ENCODE measurements at places on chromosomes 2 and 18.

GRCh38 chr2:25198209-25198525 is 29.8 kb upstream of the POMC start:
- no peak overlapping the region for H3K4me3 ChIP-seq
- no peak overlapping the region for H3K27ac ChIP-seq
- no peak for DNase-seq
- H3K4me1 ChIP-seq = peaks cover 15% of the 10 kb centered on the region
- H3K27me3 ChIP-seq = peaks cover 5% of the 10 kb centered on the region

DNA sequence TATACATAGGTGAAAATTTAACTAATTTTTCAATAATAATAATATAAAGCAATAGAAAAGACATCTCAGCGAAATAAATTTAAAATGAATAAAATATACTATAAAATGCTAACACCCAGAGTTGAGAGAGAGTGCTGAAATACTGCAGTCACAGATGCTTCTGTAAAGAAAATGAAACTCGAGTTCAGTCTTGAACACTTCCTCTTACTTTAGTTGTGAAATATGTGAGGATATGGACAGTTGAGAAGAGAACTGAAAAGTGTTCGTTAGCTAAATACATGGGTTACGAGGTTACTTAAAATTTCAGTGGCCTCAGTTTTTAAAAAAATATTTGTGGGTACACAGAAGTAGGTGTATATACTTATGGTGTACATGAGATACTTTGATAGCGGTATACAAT is 106.8 kb downstream of the DNAH7 start:
- no peaks in the 10 kb centered on the region for H3K36me3 ChIP-seq
- no peak overlapping the region for H3K4me3 ChIP-seq
- no peak for DNase-seq
- H3K4me1 ChIP-seq = no peaks in the 10 kb centered on the region
- no peak overlapping the region for H3K27ac ChIP-seq

- peaks cover 14% of the 10 kb centered on the region for H3K4me1 ChIP-seq
- H3K27me3 ChIP-seq = no peaks in the 10 kb centered on the region
- DNase-seq = no peak
- H3K4me3 ChIP-seq = no peak overlapping the region
- H3K27ac ChIP-seq = no peak overlapping the region
- H3K36me3 ChIP-seq = peaks cover 71% of the 10 kb centered on the region
These were observed 8.7 kb downstream of the PIKFYVE start for GRCh38 chr2:208274748-208275147.

DNA sequence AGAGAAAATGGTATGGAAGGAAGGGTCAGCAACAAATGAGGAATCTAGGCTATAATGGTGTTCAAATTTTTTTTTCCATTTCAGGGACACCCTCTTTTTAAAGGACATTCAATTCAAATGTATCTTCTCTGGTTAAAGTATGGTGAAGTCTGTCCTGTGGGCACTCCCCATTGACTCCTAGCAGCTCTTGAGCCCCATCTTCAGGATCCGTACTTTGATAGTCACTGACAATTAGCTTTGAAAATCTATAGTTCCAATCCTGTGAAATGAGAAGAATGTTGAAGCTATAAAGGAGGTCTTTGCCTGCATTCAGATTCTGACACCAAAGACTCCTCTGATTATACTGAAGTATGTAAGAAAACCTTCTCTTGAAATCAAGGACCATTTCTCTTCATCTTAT is 43.3 kb downstream of the KCNH7 start:
- DNase-seq = no peak
- H3K4me3 ChIP-seq = no peak overlapping the region
- no peak overlapping the region for H3K27ac ChIP-seq
- no peaks in the 10 kb centered on the region for H3K36me3 ChIP-seq
- no peaks in the 10 kb centered on the region for H3K27me3 ChIP-seq

- H3K4me3 ChIP-seq = no peak overlapping the region
- DNase-seq = no peak
- peaks cover 35% of the 10 kb centered on the region for H3K27me3 ChIP-seq
- H3K4me1 ChIP-seq = peaks cover 8% of the 10 kb centered on the region
These were observed 1.3 kb upstream of the CIB4 start for GRCh38 chr2:26642429-26642828.

GRCh38 chr2:85549826-85550225 is 10.9 kb downstream of the MAT2A start:
- no peak for DNase-seq
- H3K27ac ChIP-seq = no peak overlapping the region
- no peak overlapping the region for H3K4me3 ChIP-seq
- H3K27me3 ChIP-seq = no peaks in the 10 kb centered on the region
- H3K36me3 ChIP-seq = peaks cover 56% of the 10 kb centered on the region

GRCh38 chr2:229057976-229058553 is 213.0 kb downstream of the PID1 start:
- H3K27ac ChIP-seq = no peak overlapping the region
- H3K4me1 ChIP-seq = no peaks in the 10 kb centered on the region
- no peak for DNase-seq
- no peaks in the 10 kb centered on the region for H3K27me3 ChIP-seq

- no peak overlapping the region for H3K4me3 ChIP-seq
- no peaks in the 10 kb centered on the region for H3K27me3 ChIP-seq
- no peak overlapping the region for H3K27ac ChIP-seq
- H3K36me3 ChIP-seq = no peaks in the 10 kb centered on the region
- DNase-seq = no peak
These were observed 211.0 kb upstream of the NT5C1B start for GRCh38 chr2:18800240-18800971.

DNA sequence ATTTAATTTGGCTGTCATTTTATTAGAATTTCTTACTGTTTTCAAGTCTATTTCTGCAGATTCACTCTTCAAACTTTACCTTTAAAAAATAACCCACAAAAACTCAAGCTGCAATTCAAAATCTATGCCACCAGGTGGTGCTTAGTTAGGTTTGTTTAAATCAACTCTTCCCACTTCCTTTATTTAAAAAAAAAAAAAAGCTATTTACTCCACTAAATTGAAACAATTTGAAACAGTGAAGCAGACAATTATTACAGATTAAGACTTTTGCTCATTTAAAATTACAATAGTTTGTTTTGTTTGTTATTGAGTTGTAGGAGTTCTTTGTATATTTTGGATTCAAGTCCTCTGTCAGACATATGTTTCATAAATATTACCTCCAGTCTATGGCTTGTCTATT is 300.0 kb downstream of the PDE11A start:
- peaks cover 6% of the 10 kb centered on the region for H3K4me1 ChIP-seq
- no peaks in the 10 kb centered on the region for H3K36me3 ChIP-seq
- peaks cover 14% of the 10 kb centered on the region for H3K27me3 ChIP-seq
- no peak overlapping the region for H3K27ac ChIP-seq
- H3K4me3 ChIP-seq = no peak overlapping the region
- peak; percentile 45 for DNase-seq

All from activated CD8-positive, alpha-beta T cell treated with anti-CD3 and anti-CD28 coated beads, Interleukin-2, amount 10 ng/mL, durations not matched to agents 7 days and 5 days (primary cell).